ENCODE measurements at places on chromosomes 5 and 9.

DNA sequence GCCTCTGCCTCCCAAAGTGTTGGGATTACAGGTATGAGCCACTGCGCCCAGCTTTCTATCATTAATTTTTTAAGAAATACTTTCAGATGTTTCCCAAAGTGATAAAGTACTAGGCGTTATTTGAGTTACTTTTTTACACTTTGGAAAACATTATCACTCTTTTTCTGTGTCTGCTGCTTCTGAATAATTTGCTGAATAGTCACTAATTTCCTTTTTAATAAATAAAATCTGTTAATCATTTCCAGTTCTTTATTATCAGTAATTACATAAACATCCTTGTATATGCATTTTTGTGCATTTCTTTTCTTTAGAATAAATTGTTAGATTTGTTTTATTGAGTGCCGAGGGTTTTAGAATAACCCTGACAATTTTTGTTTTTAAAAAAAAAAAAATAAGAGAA, 48.6 kb downstream of the UHRF2 start:
- DNase-seq: no peak

DNA sequence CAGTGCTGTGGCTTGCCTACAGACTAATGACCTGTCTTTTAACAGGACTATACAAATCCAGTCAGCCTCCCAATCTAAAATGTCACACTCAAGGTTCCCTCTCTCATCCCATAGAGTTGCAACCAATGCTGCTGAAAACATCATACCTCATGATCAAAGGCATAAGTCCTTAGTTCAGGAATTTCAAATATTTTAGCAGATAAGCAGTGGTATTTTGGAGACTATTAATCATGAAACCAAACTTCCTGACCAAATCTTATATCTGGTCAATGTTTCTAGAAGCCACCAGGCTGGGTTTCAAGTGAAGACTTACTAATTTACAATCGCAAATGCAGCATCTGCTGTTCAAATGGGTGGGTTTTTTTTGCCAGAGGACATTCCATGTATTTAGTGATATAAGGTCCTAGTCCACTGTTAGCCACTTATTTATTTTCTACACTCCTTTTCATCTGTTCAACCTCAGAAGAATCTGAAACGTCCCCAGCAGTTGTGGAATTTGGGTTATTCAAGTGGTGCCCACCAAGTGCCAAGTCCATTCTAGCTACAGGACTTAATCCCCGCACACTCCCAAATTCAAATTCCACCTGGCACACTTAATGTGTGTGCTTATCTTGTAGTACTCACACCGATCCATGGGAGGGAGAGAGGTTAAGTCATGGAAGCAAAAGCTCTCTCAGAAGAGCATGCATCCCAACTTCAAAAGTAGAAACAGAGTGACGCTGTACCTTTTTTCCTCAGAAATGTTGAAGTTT, 5.8 kb downstream of the TAS2R1 start:
- no peak for DNase-seq

DNA sequence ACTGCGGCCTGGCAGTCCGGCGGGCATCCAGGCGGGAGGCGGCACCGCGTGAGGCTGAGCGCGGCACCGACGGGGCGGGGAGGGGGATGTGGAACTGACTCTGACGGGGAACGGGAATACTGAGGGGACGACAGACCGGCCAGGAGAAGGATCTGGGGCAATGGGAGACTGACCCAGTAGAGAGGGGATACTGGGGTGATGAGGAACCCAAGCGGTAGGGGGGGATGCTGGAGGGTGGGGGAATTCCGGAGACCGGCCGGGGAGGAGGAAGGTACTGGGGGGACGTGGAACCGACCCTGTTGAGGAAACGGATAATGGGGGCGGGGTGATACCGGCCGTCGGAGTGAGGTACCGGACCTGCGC, 423 bp downstream of the IPPK start:
- DNase-seq: no peak

DNA sequence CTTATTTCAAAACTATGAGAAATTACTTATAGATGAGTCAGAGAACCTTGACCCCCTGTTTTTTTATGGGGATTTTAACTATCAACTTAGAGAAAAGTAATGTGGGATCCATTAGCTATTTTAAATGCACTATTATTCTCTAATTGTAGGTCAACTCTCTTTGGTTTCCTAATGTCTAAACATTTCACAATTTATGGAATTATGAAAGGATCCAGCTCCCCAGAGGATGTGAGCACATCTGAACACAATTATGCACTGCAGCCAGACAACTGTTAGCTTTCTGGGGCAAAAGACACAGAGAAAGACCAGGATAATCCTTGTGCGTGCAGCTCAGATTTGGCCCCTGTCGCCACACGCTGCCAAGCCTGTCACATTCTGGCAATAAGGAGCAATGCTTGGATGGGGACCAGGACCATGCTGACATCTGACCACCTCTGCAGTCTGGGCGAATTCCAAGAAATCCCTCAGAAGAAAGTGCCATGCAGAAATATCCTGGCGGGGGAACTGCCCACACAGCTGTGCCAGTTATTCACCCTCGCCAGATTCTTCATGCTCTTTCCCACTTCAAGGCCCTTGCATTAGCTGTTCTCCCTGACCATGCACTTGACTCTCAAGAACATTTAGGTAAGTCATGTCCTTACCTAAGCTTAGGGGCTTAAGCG, 22.2 kb upstream of the CMBL start:
- no peak for DNase-seq

- no peak for DNase-seq
These were observed 3.4 kb downstream of the SLC6A19 start for GRCh38 chr5:1204693-1205242.

GRCh38 chr5:22596404-22596970, 256.7 kb downstream of the CDH12 start:
- no peak for DNase-seq
